ENCODE measurements at places on chromosomes 4 and X.

GRCh38 chr4:31649878-31650277, 929.7 kb downstream of the PCDH7 start:
- no peak for DNase-seq

- DNase-seq: no peak
These were observed 75.0 kb downstream of the NAF1 start for GRCh38 chr4:163091685-163092034.

DNA sequence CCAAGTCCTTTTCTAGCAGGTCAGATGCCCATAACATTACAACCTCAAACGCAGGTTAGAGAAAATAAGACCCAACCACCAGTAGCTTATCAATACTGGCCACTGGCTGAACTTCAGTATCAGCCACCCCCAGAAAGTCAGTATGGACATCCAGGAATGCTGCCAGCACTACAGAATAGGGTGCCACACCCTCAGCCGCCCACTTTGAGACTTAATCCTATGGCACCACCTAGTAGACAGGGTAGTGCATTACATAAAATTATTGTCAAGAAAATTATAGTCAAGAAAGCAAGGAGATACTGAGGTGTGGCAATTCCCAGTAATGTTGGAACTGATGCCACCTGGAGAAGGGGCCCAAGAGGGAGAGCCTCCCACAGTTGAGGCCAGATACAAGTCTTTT, 19.9 kb upstream of the TRIM61 start:
- no peak for DNase-seq

GRCh38 chrX:55088795-55089489, at the start of gene PAGE2:
TSS of gene PAGE2 (plus strand) at chrX:55089018. CDS start at chrX:55090021, 1,003 bp downstream.
- peak; percentile 37 for DNase-seq

DNA sequence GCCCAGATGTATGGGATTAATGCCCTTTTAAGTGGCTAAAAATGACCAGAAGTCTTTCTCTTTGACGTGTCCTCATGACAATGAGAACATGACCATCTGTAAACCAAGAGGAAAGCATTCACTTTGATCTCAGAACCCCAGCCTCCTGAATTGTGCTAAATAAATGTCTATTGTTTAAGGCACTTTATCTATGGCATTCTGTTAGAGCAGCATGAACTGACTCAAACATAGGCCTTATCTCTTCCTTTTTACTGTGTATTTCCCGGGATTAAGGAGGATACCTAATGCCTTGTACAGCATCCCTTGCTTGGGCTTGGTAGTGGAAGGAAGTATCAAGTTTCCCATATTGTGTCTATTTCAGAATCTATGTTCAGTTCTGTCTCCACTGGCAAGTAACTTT, 47.2 kb upstream of the HS3ST1 start:
- no peak for DNase-seq

GRCh38 chr4:22875587-22876257, 183.0 kb downstream of the GBA3 start:
- no peak for DNase-seq

GRCh38 chr4:38523054-38523453, 140.9 kb upstream of the KLF3 start:
- DNase-seq: no peak

DNA sequence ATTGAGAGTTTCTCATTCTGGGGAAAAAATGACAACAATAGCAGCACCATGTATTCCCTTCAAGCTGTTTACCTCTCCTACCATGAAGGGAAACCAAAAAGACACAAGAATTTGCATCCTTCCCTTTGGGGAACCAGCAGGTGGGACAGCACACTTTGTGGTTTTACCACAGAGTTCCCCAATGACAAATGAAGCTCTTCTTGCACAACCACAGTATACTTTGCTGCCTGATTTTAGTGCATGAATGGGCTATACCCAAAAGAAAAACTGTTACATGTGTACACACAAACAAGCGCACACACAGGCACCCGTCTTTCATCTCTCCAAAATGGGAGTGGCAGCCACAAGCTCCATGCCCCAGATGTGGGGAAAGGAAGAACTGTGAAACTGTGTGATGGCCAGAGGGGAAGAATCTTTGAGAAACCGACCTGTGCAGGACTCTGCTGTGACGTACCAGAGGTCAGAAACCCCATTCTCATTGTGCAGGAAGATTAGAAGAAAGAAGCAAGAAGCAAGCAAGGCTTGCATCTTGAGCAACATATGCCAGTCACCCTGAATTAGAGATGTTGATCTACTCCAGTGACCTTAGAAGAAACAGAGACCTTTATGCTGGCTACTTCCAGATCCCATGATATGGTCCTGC, 2.7 kb upstream of the MAML3 start:
- no peak for DNase-seq

DNA sequence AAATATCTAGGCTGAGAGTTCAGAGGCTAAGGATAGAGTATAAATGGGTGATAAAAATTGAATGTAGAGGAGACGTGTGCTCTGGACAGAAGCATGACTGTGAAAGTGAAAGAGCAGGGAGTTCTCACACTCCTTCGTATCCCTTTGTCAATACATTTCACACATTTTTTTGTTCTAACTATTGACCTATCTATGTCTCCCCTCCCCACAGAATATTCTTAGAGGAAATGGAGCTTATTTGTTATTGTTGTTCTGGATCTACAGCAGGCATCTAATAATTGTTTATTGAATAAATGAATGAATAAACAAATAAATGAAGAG, 57.6 kb downstream of the ENPEP start:
- no peak for DNase-seq

DNA sequence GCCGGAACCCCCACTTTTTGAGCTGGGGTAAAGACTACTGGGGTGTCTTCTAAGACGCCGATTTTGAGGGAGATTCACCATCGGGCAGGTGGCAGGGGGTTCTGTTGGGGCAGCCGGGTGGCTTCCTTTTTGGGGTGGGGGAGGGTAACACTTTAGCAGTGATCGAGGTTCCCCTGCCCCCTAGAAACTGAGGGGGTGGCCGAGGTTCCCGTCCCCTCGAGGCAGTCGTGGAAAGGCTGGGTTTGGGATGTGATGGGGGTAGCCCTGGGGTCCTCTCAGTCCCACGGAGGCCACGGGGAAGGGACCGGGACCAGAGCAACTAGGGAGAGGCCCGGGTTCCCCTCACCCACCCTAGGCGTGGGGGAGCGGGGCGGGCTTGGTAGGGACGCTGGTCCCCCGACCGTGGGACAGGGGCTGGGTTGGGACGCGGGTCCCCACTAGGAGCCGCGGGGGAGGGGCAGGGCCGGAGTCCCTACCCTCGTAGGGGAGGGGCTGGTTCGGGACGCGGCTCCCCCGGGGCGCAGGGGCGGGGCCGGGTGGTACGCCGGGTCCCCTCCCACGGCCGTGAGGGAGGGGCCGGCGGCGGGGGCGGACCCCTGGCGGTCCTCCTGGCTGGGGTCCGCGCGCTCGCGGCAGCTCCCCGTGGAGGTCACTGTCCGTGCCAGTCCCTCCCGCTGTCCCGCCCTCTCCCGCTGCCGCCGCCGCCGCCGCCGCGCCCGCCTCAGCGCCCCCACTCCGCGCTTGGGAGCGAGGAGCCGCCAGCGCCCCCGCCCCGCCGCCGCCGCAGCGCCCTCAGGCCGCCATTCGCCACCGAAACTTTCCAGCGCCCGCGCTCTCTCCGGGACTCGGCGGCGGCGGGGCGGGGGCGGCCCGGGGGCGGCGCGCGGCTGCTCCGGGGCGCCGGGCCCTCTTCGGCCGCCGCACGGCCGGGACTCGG, at the start of gene TBL1X:
Gene TBL1X, plus strand, starts transcription at position 624 of the 937 bp plus-strand sequence. CDS start 188,529 bp downstream, outside the sequence.
- peak; percentile 74 for DNase-seq

DNA sequence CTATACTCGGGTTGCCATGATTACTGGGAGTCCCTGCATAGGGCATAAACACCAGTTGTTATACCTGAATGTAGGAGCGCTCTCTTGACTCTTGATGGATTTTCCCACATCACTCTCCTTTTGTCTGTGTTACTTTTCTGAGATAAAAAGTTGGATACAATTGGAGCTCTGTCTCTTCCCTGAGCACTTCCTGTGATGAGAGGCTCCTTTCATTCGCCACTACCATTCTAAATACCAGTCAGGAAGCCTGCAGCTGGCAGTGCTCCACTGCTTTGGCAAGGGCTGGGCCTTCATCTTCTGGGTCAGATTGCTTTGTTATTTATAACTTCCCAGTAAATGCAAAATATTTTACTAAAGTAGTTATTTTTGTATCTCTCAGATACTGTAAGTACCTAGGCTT, 13.9 kb downstream of the TCEANC start:
- DNase-seq: no peak

DNA sequence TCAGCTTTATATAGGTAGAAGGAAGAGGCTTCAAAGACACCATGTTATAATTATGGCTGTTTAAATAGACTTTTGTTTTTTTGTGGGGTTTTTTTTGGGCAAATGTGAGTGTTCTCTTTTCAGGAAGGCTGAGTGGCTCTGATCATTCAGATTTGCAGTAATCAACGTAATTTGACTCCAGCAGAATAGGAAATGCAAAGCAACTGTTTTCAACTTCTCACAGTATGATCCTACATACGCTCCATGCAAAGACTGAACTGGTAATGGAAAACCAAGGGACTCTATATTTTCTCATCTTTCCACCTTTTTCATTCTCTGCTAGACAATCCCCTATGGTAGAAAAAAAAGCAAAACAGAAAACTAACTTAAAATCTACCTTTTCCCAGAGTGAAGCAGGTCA, 10.8 kb downstream of the ADH1B start:
- no peak for DNase-seq

GRCh38 chrX:124217304-124218251, 114.9 kb upstream of the TEX13D start:
- peak; percentile 74 for DNase-seq

- DNase-seq: no peak
These were observed 67.2 kb downstream of the MAP3K15 start for GRCh38 chrX:19448077-19448476.

DNA sequence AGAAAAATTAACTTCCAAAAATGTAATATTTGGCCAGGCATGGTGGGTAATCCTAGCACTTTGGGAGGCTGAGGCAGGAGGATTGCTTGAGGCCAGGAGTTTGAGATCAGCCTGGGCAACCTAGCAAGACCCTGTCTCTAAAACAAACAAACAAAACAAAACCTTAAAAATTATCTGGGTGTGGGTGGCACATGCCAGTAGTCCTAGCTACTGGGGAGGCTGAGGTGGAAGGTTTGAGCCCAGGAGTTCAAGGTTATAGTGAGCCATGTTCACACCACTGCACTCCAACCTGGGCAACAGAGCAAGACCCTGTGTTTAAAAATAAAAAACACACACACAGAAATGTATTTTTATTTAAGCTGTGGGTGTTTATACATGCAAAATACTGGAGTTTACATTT, 12.0 kb downstream of the FAM120C start:
- DNase-seq: no peak

DNA sequence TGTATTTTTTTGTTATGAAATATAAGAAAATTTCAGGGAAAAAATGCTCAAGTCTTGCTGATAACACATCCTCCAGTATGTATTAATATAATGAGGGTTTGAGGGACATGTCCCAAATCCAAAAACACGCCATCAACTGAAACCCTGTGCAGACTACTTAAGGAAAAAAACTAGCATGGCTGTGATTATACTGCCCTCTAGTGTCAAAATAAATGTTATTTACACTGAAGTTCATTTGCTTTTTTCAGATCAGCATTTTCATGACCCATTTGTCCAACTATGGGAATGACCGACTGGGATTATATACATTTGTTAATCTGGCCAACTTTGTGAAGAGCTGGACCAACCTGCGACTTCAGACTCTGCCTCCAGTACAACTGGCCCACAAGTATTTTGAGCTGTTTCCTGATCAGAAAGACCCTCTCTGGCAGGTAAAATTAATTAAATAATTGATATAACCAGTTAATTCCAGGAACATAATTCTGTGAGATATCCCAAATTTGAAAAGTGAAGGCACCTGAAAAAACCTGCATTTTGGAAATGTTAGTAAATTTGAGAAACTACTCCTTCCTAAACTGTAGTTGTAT, 128.5 kb downstream of the PRSS12 start:
- peak; percentile 29 for DNase-seq

- DNase-seq: no peak
These were observed 340.8 kb downstream of the GRXCR1 start for GRCh38 chr4:43233321-43233720.

GRCh38 chrX:105483011-105483410, 262.5 kb upstream of the TEX13A start:
- DNase-seq: no peak

DNA sequence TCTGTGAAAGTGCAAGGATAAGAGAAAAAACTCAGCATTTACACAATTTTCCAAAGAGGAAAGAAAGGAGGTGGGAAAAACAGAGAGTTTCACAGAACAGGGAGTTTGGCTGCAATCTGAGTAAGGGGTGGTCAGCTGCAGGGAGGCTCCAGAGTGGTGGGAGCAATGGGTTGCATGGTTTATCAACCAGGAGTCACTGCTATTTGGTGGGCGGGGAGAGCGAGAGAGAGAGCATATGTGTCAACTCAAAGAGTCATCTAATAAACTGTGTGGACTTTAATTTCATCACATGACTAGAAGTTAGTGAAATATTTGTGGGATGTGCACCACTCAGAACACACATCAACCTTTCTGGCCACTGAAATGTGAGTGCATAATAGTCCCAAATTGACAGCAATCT, 94.6 kb downstream of the FAM13A start:
- no peak for DNase-seq

- DNase-seq: no peak
These were observed 214.8 kb downstream of the SLC4A4 start for GRCh38 chr4:71553605-71554004.

DNA sequence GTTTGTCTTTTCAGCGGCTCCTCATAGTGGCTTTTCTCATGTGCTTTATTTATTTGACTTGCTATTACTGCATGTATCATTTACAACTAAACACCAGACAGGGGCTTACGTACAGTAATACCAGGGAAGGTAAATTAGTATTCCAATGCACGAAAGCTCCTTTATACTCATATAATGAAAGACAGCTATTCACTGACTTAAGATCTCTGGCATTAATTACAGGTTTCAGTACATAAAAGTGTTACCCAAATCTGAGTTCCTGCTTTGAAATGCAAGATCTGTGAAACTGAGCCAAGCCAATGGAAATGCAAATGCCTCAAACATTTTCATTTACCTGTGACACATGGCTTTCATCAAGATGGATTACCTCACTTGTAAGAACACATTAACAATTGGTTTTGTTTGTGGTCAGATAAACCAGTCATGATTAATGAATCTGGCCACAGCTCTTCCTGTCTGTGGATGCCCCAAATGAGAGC, 107.2 kb downstream of the ANAPC4 start:
- peak; percentile 69 for DNase-seq

GRCh38 chr4:174503079-174503715, 19.1 kb downstream of the HPGD start:
- DNase-seq: no peak

GRCh38 chr4:24973404-24973746, 57.4 kb downstream of the LGI2 start:
- DNase-seq: no peak

DNA sequence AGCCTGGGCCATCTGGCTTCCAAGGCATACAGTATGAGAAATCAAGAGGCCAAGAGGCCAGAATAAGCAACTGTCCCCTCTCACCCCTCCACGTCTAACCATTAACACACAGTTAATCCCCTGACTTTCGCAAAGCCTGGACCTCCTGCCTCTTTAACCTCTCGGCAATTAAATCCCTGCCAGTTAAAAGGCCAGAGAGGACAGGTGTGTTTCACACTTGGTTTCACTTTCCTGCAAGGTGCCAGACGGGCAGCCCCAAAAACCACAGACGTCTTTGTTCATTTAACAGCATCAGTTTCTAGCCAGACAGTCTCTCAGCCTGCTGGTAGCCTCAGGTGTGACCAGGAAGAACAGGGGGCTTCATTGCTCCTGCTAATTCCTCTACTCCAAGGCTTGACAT, 91.1 kb upstream of the KIT start:
- peak; percentile 58 for DNase-seq

- DNase-seq: no peak
These were observed 13.4 kb upstream of the MEPE start for GRCh38 chr4:87819281-87819919.

GRCh38 chrX:261167-261918, 19.8 kb upstream of the PLCXD1 start:
- no peak for DNase-seq
